ENCODE measurements at places on chromosomes 2 and 18.

GRCh38 chr2:13654416-13654815, 937.7 kb downstream of the TRIB2 start:
- DNase-seq, result no peak

GRCh38 chr2:240389302-240389805, 46.1 kb upstream of the GPC1 start:
- DNase-seq, result no peak

GRCh38 chr18:25066516-25066915, 285.4 kb downstream of the ZNF521 start:
- no peak for DNase-seq

DNA sequence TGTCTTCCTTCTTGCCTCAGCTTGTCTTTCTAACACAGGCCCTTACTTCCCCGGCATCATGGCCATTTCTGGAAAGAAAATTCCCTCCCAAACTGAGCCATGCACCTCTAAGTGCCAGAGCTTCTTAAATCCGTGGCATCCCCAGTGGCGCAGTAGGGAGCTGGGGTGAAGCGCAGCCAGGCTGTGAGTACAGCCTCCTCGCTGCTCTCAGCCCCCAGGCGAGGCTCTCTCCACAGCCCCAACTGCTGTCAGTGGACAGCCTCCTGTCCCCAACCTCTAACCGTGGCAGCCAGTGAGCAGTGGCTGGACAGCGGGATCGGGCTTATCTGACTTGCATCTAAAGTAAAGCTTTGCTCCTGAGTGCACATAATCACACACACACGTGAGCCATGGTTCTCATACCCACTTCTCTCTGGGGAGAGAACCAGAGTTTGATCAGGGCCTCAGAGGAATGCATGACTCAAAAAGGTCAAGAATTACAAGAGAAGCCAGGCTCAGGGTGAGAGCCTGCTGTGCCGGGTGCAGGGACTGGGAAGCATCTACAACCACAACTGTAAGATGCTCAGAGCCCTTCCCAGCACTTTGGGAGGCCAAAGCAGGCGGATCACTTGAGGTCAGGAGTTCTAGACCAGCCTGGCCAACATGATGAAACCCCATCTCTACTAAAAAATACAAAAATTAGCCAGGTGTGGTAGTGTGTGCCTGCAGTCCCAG, 50.7 kb downstream of the SFXN5 start:
- DNase-seq, result no peak

DNA sequence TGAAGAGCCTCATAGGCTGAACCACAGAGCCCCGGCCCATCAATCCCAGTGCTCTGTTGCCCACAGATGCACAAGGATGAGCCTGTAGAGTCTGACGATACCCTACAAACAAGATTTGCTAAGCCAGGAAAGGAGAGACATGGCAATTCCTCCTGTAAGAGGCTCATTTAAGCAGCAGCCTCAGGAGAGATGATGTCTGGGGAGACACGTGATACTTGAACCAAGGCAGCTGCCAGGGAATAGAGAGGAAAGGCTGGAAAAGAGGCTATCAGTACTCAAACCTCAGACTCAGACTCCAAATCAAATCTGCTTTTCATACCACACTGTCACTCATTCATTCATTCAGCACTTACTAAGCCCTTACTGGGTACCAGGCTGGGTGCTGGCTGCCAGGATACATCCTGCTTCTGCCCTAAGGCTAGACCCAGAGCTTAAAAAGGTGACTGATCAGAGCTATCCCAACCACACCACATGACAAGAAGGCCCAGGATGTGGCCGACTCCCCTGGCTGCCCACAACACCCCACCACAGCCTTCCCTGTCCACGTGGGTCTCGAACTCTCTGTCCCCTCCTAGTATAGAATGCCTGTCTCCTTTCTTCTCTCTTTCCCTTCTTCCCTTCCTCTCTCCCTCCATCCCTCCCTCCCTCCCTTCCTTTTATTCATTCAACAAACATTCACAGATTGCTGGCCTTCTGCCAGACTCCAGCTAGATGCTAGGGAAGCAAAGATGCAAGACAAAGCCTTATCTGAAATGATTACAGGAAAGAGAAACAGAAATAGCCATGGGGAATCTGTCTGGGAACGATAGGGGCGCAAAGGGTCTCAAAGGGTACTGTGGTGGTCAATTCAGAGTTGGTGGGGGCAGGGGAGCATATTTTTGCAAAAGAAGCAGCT, 23.4 kb upstream of the KCNK3 start:
- DNase-seq, result no peak

GRCh38 chr18:26255695-26256622, 29.7 kb downstream of the TAF4B start:
- no peak for DNase-seq

DNA sequence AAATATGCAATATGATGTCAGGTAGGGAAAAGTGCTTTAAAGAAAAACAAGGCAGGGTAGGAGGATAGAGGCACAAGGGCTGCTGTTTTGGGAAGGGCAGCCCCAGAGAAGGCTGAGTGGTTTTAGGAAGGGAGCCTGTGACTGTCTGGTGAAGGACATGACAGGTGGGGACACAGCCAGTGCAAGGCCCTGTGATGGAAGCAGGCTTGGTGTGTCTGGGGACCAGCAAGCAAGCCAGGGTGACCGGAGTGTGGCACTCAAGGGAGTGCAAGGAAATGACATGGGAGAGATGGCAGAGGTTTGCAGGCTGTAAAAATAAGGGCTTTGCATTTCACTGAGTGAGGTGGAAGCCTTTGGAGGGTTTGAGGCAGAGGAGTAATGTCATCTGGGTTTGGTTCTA, 62.0 kb downstream of the LTBP1 start:
- no peak for DNase-seq

- DNase-seq, result no peak
Observed at GRCh38 chr18:28004606-28005005, 172.3 kb downstream of the CDH2 start.

DNA sequence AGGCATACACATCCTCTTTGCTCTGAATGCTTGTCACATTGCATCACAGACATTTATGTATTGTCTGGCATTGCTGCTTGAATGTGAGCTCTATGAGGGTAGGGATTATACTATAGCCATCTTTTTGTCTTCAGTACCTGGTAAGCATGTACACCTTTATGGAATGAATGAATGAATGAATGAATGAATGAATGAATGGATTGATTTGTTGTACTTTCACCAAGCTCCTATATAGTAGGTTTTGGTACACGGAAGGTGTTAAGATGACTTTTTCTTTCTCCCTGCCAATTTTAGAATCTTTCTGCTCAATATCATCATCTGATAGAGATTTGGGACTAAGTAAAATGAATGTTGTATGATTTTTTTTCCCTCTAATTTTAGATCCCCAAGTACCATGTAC, 13.5 kb downstream of the LTBP1 start:
- DNase-seq, result no peak

DNA sequence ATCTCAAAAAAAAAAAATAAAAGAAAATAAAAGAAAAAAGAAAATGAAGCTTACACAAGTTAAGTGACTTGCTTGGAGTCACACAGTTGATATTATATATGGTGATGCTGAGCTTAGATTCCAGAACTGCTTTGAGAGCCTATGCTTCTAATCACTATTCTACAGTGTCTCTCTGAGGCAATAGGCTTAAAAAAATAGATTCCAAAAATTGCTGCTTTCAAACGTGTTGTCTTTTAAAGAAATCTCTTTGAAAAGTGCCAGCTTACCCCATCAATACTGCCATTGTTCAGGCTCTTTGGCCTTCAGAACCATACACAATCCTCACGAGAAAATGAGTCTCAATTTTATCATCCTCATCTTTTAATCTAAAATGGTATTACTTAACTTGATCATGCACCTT, 102.6 kb downstream of the CDK15 start:
- DNase-seq, result no peak

GRCh38 chr2:219178377-219179175, 501 bp downstream of the RETREG2 start:
- peak; percentile 50 for DNase-seq

GRCh38 chr2:16482460-16482859, 183.2 kb downstream of the CYRIA start:
- DNase-seq, result no peak

GRCh38 chr18:73124175-73124574, 256.4 kb upstream of the NETO1 start:
- no peak for DNase-seq

DNA sequence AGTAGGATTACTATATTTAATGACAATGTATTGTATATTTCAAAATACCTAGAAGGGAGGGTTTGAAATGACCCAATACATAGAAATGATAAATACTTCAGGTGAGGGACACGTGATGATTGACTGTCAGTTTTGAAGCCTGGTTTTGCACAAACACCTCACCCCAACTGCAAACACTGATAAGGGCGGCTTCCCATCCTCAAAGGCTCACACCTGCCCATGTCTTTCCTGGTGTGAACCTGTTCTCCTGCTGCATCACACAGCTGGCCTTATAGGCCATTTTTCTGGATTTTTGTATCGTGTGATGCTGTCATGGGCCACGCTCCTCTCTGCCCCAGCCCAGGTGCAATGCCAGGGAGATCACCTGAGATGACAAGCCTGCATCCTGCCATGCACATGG, 166.5 kb upstream of the NCK2 start:
- DNase-seq, result no peak

Data from stimulated activated CD4-positive, alpha-beta T cell treated with anti-CD3 and anti-CD28 coated beads, Interleukin-2, amount 100 ng/mL, for 24 hours (primary cell).